MCF 10A (cell line): ENCODE measurements at places on chromosomes 4 and X. TPM values are rescaled to one million over a fixed set of nuclear protein-coding genes. Genes with fewer than 3 reads are reported as not detected.

- no peak overlapping the region for H3K4me3 ChIP-seq
- H3K27ac ChIP-seq = no peak overlapping the region
- no peaks in the 10 kb centered on the region for H3K27me3 ChIP-seq
- peaks cover 31% of the 10 kb centered on the region for H3K36me3 ChIP-seq
- DNase-seq = no peak
- H3K4me1 ChIP-seq = peaks cover 31% of the 10 kb centered on the region
These were observed 7.7 kb downstream of the S100P start for GRCh38 chr4:6701371-6701770.

DNA sequence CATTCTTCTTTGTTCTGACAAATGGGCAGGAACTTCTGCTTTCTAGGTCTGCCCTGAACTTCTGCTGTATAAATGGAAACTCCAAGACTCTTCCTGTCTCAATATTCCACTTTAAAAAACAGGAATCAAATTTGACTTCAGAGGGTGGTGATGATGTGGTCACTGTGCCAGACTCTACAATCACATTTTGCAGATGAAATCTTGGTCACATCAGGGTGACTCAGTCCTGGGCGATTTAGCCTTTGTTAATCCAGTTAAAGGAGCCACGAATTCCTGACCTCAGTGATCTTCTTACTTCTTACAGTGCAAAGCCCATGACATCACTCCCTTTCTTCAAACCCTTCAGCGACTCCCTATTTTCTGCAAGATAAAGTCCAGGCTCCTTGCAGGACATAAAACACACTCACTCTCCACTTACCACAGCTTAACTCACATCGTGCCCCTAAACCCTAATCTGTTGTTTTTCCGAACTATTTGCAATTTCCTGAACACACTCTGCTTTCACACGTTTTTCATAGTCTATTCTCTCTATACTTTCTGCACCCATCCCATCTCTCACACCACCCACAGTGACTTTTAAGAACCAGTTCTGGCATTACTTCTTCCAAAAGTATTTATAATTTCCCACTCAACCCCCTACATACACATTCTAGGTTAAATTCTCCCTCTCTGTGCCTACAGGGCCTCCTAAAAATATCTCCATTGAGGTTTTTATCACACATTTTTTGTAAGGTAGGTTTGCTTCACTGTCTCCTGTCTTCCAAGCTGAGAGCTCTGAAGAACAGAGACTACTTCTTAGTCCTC, 11.1 kb downstream of the GASK1B start:
- peak; percentile 52 for DNase-seq
- H3K27ac ChIP-seq = peak overlapping the region; percentile 3
- H3K4me3 ChIP-seq = no peak overlapping the region
- no peaks in the 10 kb centered on the region for H3K27me3 ChIP-seq
- peaks cover 44% of the 10 kb centered on the region for H3K4me1 ChIP-seq
- H3K36me3 ChIP-seq = no peaks in the 10 kb centered on the region

DNA sequence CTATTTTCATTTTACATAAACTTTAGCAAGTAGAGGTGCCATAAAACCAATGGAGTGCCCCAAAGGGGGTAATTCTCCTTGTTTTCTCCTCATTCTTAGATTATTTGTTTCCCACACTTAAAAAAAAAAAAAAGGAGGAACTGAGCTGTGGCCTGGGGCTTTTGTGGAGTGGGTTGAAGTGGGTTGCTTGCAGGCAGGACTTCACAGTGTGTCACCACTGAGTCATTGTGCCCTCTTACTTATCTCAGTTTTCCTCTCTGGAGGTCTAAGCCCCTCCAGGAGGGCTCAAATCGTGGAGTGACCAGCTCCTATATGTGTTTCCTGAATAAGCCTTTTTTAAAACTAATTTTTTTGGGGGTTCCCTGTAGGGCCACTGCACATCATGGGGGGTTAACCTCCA, 69.0 kb downstream of the SLC16A2 start:
- H3K27me3 ChIP-seq = no peaks in the 10 kb centered on the region
- no peak for DNase-seq
- H3K4me3 ChIP-seq = no peak overlapping the region
- H3K36me3 ChIP-seq = no peaks in the 10 kb centered on the region
- no peak overlapping the region for H3K27ac ChIP-seq
- no peaks in the 10 kb centered on the region for H3K4me1 ChIP-seq

DNA sequence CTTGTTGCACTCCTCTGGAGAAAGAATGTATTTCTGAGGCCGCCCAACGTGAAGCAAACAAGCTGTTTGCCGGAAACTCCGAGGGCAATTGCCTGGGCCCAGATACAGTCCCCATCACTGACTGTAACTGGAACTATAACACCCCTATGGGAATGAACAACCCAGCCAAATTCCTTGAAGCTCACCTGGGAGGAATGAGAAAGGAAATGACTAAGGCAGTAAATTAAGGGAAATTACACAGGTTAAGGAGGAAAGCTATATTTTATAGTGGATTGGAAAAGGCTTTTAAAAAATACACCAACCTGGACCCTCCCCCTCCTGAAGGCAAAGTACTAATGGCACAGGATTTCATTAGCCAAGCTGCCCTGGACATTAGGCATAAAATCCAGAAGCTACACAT, 11.7 kb upstream of the HERC5 start:
- no peak overlapping the region for H3K4me3 ChIP-seq
- no peak overlapping the region for H3K27ac ChIP-seq
- H3K27me3 ChIP-seq = no peaks in the 10 kb centered on the region

TRO gene
- not detected in 2 replicates for total RNA-seq
